ENCODE measurements at places on chromosomes 2 and 18. TPM values are rescaled to one million over a fixed set of nuclear protein-coding genes. Genes with fewer than 3 reads are reported as not detected.
A peak's percentile ranks its signal among the peaks of the same experiment; 100 is the strongest.

DNA sequence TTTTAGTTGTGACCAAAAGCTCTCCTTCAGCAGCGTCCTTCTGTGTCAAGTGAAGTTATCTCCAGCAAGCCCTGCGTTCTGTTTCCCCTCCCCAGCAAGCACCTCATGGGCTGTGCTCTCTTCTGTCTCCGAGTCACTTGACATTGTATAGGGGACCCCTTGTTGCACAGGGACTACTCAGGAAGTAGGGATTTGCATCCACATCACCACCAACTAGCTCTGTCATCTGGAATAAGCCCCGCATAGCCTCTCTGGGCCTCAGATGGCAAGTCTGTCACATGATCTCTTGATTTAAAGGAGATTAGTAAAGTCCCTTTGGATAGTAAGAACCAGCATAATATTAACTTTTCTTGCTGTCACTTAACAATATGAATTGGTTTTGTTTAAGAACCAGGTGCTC lies 32.0 kb upstream of the STPG4 start:
- no peaks in the 10 kb centered on the region for H3K4me1 ChIP-seq
- no peaks in the 10 kb centered on the region for H3K36me3 ChIP-seq
- no peak for DNase-seq

- no peaks in the 10 kb centered on the region for H3K27me3 ChIP-seq
- no peaks in the 10 kb centered on the region for H3K36me3 ChIP-seq
- no peak overlapping the region for H3K27ac ChIP-seq
- no peaks in the 10 kb centered on the region for H3K4me1 ChIP-seq
- H3K4me3 ChIP-seq = no peak overlapping the region
Measured at GRCh38 chr2:107215401-107216350, 329.7 kb upstream of the ST6GAL2 start.

DNA sequence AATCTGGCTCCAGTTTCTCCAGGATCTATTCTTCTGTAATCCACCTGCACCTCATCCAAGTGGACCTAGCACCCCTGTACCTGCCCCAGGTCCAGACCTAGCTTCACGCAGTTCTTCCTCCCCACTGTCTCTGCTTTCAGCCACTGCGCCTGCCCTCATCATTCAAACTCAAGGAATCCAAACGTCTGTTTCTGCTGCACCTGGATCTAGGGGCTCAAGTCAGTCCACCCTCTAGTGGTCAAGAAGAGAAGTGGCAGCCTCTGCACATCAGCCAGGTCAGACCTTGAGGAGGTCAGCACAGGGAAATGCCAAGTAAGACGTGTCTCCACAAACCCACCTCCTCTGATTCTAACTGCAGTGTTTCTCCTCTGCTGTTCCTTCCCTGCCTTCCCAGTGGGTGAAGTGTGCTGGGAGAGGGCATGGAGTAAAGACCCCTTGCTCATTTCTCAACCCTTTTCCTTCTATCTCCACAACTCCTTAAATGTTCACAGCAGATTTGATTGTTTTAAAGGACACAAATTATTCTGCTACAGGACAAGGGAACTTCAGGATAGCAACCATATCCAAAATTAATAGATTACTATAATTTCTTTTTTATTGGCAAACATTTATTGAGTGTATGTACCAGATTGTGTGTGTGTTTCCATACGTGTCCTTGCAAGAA lies 8.6 kb upstream of the RNF152 start:
- H3K4me3 ChIP-seq = no peak overlapping the region
- H3K27me3 ChIP-seq = peaks cover 44% of the 10 kb centered on the region
- H3K4me1 ChIP-seq = peaks cover 6% of the 10 kb centered on the region
- no peak overlapping the region for H3K27ac ChIP-seq
- DNase-seq = peak; percentile 41

- peaks cover 7% of the 10 kb centered on the region for H3K27me3 ChIP-seq
- DNase-seq = no peak
- H3K36me3 ChIP-seq = no peaks in the 10 kb centered on the region
- no peak overlapping the region for H3K27ac ChIP-seq
Measured at GRCh38 chr2:240322231-240322955, 113.1 kb upstream of the GPC1 start.

GRCh38 chr18:32049393-32050171 lies 31.0 kb downstream of the RNF125 start:
- H3K4me3 ChIP-seq = peak overlapping the region; percentile 86
- DNase-seq = peak; percentile 18
- H3K27ac ChIP-seq = peak overlapping the region; percentile 99
- peaks cover 49% of the 10 kb centered on the region for H3K4me1 ChIP-seq
- H3K36me3 ChIP-seq = peaks cover 35% of the 10 kb centered on the region

- no peaks in the 10 kb centered on the region for H3K4me1 ChIP-seq
- no peak for DNase-seq
- no peaks in the 10 kb centered on the region for H3K27me3 ChIP-seq
- no peak overlapping the region for H3K4me3 ChIP-seq
- H3K27ac ChIP-seq = no peak overlapping the region
- no peaks in the 10 kb centered on the region for H3K36me3 ChIP-seq
Measured at GRCh38 chr2:17258861-17259260, 259.4 kb downstream of the RAD51AP2 start.

DNA sequence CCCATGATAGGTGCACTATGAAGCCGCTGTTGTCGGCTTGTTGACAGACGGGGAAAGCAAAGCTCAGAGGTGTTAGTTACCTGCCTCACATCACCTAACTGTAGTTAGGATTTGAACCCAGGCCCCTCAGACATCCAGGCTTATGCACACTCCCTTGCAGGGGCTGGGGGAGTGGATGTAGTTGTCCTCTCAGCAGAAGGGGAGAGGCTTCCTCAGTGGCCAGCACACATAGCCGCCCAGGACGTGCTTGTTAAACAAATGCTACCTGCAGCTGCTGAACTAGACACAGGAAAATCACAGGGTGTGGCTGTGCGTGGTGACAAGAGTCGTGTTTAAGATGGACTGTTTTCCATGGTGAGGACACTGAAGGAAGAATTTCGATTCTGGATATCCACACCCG lies 39.2 kb downstream of the GREB1 start:
- no peaks in the 10 kb centered on the region for H3K4me1 ChIP-seq
- H3K27me3 ChIP-seq = no peaks in the 10 kb centered on the region
- H3K27ac ChIP-seq = no peak overlapping the region
- H3K4me3 ChIP-seq = no peak overlapping the region

DNA sequence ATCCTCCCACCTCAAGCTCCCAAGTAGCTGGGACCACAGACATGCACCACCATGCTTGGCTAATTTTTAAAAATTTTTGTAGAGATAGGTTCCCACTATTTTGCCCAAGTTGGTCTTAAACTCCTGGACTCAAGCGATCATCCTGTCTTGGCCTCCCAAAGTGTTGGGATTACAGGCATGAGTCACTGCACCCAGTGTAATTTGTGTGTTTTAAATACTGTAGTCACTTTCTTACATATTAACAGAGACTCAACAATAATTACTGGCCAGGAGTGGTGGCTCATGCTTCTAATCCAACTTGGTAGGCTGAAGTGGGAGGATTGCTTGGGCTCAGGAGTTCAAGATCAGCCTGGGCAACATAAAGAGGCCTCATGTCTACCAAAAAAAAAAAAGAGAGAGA lies 293.0 kb downstream of the RDH14 start:
- no peaks in the 10 kb centered on the region for H3K4me1 ChIP-seq
- no peak overlapping the region for H3K27ac ChIP-seq
- DNase-seq = no peak
- H3K27me3 ChIP-seq = no peaks in the 10 kb centered on the region
- H3K36me3 ChIP-seq = no peaks in the 10 kb centered on the region
- no peak overlapping the region for H3K4me3 ChIP-seq

GRCh38 chr2:60899892-60900249 lies 18.5 kb downstream of the REL start:
- H3K36me3 ChIP-seq = peaks cover 39% of the 10 kb centered on the region
- DNase-seq = no peak
- no peak overlapping the region for H3K4me3 ChIP-seq
- no peaks in the 10 kb centered on the region for H3K27me3 ChIP-seq
- H3K27ac ChIP-seq = peak overlapping the region; percentile 23
- H3K4me1 ChIP-seq = peaks cover 42% of the 10 kb centered on the region

DNA sequence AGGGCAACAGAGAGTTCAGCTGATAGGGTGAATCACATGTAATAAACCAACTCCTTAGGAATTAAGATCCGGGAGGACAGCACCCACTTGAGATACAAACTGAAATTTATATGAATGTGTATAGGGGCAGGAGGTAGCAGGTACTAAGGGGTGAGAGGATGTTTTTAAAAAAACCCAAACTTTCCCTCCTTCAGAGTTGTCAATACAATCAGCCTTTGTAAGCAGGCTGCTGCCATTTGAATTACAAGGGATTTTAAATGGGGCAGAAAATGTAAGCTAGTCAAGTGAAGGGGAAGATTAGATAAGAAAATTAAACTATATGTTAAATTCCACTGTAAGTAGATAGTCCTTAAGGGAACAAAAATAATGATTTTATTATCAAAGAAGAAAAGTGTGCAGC lies 1239.7 kb upstream of the CELF4 start:
- no peak overlapping the region for H3K27ac ChIP-seq
- DNase-seq = no peak
- H3K27me3 ChIP-seq = peaks cover 10% of the 10 kb centered on the region

DNA sequence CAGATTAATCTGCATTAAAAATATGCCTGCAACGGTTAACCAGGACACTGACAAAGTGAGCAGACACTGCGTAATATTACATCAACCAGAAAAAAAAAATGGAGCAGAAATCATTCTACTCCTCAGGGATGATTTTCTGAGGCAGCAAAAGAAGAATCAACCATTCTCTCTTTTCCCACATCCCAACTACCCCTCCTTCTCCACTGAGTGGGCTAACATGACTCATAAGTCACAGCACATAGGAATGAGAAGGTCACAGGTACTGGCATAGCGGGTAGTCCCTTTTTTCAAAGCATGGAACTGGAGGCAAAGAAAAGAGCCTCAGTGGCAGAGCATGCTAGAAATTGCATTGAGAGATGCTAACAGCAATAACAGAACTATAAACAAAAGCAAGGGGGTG lies 54.3 kb upstream of the TSPYL6 start:
- H3K36me3 ChIP-seq = no peaks in the 10 kb centered on the region
- H3K4me1 ChIP-seq = no peaks in the 10 kb centered on the region
- DNase-seq = no peak
- H3K27me3 ChIP-seq = no peaks in the 10 kb centered on the region

Gene ERICH2
- total RNA-seq = 0.58 TPM

Gene LHCGR
- total RNA-seq = not detected

Gene ZAP70
- total RNA-seq = 164 TPM

Gene THSD7B
- total RNA-seq = 0.49 TPM

Gene SPHKAP
- not detected for total RNA-seq

Gene NYAP2
- not detected for total RNA-seq

Gene TLX2
- 2.4 TPM for total RNA-seq

Gene ZNF521
- total RNA-seq = not detected

Gene HMSD
- total RNA-seq = 65.8 TPM

Gene TMEFF2
- total RNA-seq = not detected

Data from activated T-cell treated with anti-CD3 and anti-CD28 coated beads, Interleukin-2, amount 50 U/mL, for 72 hours (primary cell).